ENCODE measurements at places on chromosomes 4 and X.

- no peak for DNase-seq
These were observed 110.5 kb downstream of the AR start for GRCh38 chrX:67654301-67654700.

GRCh38 chrX:77937291-77937690, 26.8 kb downstream of the ATP7A start:
- no peak for DNase-seq

DNA sequence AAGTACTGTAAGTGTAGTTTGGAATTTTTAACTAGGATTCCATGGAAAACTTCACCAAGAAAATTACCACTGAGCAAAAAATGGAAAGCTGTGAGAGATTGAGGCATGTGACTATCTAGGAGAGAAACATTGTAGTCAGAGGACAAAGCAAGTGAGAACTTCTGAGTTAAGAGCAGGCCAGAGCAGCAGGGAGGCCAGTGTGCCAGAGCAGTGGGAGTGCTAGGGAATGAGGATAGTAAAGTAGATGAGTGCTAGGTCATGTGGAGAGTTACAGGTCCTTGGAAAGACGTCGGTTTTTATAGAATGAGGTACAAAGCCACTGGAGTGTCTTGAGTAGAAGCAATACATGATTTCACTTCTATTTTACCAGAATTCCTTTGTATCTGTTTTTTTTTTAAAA, 52.7 kb upstream of the FAT4 start:
- DNase-seq: no peak

- no peak for DNase-seq
These were observed 18.0 kb upstream of the CYP2U1 start for GRCh38 chr4:107913283-107913899.

All from stimulated activated CD4-positive, alpha-beta T cell treated with anti-CD3 and anti-CD28 coated beads, Interleukin-4, amount 100 ng/mL, for 48 hours (primary cell).